ENCODE measurements at places on chromosomes 5 and 9.

- no peak for DNase-seq
Measured at GRCh38 chr9:86594724-86595123, 240.5 kb upstream of the TUT7 start.

- peak; percentile 7 for DNase-seq
Measured at GRCh38 chr5:77367741-77368140, 124.4 kb downstream of the WDR41 start.

DNA sequence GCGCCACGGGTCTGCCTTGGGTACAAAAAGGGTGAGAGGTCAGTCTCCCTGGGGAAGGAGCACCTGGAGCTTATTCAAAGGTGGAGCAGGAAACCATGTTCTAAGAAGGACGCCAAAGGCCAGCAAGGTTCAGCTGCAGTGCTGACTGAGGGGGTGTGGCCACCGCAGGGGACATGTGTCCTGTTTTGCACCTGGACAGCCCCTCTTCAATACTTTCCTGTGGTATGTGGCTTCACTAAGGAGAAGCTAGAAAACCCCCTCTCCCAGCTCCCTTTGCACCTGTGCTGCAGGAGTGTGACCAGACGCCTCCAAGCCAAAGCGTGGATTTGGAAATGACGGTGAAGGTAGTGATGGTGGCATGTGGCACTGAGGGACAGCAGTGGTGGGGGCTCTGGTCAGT lies 23.6 kb downstream of the TRIM14 start:
- no peak for DNase-seq

DNA sequence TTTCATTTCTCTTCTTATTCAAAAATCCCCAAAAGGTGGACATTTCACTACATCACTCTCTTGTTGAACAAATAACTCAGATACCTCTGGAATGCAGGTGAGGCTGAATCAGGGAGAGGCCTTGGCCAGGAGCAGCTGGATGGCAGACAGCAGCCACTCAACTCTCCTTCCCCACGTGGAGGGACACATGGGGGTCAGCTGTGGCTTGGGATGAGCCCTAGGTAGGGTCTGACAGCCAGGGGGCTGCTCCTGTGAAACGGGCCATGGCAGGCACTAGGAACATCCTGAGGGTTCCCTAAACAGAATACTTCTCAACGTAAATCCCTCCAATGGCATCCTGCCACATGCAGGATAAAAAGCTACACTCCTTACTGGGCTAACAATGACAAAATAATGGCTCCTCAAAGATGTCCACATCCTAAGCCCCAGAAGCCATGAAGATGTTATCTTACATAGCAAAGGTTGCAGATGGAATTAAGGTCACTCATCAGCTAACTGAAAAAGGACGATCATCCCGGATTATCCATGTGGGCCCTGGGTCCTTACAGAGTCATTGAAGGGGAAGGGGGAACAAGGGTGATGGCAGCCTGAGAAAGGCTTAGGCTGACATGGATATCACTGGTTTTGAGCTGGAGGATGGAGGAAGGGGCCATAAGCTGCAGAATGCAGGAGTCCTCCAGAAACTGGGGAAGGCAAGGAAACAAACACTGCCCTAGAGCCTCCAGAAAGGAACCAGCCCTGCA lies 31.4 kb upstream of the S1PR3 start:
- DNase-seq = no peak

DNA sequence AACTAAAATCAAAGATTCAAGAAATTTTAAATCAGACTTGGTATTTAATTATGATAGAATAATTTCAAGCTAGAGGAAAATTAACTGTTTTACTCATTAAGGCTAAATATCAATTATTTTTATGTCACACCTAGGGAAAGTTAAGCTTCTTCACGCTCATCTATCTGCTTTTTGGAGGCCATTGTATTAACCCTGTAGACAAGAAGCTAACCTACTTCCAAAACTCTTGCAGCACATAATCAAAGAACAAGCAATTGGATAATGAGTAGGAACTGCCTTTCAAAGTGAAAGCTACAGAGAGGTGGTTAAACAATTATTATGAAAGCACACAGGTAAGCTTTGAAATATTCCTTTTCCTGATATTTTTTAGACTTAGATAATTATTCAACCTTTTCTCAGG lies 6.7 kb downstream of the EBF1 start:
- DNase-seq = no peak

GRCh38 chr9:79329861-79330260 lies 241.9 kb upstream of the TLE4 start:
- DNase-seq = no peak

GRCh38 chr5:179451114-179451827 lies 99.1 kb upstream of the RUFY1 start:
- DNase-seq = no peak

- no peak for DNase-seq
Measured at GRCh38 chr5:138033907-138034306, 1.0 kb upstream of the FAM13B start.

DNA sequence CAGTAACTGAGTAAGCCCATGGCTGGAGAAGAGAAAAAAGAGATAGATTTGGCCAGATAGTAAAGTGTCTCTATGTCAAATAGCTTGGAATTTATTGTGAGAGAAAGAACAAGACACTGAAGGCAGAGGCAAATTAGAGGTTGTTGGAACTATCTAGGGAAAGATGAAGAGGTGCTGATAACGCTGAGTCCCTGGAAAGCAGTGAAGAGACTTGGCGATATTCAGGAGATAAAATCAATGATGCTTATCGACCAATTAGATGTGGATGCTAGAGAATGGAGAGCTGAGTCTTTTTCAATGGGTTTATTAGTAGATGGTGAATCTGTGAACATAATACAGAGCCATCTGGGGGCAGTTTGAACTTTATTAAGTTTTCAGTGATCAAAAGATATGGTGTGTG lies 48.6 kb upstream of the GABRA1 start:
- DNase-seq = no peak

DNA sequence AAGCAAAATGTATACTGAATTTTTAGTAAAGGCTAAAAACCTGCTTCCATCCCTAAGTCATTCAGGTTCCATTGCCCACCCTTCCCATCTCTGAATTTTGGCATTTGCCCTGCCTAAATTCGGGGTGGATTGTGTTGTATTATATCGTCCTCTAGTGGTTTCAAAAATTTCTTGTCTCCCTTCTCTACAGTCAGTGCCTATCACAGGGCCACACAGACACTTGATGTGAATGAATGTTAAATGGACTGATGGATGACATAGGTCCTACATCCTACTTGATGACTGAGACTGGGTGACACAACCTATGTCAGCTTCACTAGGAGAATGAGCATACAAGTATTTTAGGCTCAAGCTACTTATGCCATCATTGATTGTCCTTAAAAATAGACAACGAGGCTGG lies 45.6 kb upstream of the SLC30A5 start:
- DNase-seq = no peak

GRCh38 chr9:113913426-113914195 lies 37.5 kb downstream of the ZNF618 start:
- DNase-seq = no peak

- DNase-seq = no peak
Measured at GRCh38 chr9:87567001-87567400, 69.3 kb downstream of the DAPK1 start.

GRCh38 chr5:87002485-87002884 lies 265.2 kb upstream of the RASA1 start:
- DNase-seq = no peak

- no peak for DNase-seq
Measured at GRCh38 chr9:105067895-105068580, 140.1 kb upstream of the ABCA1 start.

- peak; percentile 65 for DNase-seq
Measured at GRCh38 chr5:10987925-10988504, 227.0 kb upstream of the DAP start.

- DNase-seq = no peak
Measured at GRCh38 chr5:124639095-124639665, 107.3 kb downstream of the ZNF608 start.

DNA sequence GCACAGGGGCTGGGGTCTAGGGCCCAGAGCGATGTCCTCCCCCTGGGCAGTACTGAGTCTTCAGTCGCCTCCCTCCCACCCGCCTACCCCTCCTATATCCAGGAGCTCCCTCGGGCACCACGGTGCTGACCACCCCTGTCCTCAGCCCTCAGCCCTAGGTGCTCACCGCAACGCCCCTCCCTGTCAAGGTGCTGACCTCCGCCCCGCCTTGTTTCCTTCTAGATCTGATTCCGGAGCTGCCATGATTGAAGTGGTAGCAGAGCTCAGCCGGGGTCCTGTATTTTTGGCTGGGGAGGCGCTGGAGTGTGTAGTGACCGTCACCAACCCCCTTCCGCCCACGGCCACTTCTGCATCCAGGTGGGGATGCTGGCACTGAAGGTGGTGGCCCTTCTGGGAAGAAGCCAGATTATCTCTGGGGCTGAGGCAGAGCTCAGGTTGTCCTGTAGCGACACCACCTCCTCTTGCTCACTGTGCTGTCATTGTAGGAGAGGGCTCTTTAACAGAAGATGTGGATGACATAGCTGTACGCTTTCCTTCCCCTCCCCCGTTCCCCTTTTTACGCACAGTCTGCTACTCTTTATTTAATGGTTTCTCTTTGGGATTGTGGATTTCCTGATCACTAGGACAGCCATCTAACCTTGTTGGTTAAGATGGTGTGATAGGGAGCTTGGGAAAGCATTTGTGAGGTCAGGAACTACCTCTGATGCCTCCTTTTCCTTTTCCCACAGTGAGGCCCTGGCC lies 598 bp downstream of the RGP1 start:
- DNase-seq = no peak

DNA sequence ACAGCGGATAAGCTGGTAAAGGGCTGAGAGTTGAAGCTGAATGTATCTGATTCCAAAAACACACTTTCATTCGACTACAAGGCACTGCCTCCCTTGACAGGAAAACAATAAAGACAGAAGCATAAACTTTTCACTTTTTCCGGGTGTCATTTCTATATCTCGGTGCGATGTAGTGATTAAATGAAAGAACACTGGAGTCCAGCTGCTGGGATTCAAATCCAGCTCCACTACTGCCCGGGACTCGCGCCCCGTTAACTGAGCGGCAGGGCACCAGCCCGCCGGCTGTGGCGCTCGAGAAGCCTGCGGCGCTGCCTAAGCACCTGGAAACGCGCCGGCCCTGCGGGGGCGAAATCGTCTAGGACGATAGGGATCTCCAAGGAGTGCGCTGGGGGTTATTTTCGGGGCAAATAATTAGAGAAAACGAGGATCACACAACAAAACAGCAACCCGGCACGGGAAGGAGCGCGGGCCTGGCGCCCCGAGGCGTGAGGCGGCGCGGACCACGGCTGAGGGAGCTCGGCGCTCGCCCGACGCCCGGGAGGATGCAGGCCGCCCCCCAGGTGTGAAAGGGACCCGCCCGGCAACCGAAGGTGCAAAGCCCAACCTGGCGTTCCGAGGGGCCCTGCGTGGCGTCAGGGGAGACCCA lies 837 bp downstream of the UIMC1 start:
- DNase-seq = peak; percentile 55

DNA sequence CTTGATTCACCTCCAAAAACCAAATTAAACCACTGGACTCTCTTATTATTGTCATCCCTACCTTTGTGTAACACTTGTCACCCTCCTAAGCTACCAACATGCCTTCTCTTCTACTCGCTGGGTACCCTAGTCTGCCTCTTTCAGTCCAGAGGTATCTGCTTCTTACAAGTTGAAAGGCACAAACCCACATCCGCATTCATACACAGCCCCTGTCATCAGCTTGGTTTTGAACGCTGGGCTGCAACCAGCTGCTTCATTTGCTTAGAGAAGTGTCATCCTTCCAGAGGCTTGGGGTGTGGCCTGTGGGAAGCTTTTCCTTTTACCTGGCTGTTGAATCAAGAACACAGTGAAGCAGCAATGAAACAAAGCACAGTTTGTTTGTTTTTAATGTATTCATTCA lies 138.8 kb upstream of the WWC1 start:
- DNase-seq = no peak

GRCh38 chr9:124831642-124832364 lies 21.5 kb upstream of the WDR38 start:
- DNase-seq = no peak

GRCh38 chr5:80739496-80739895 lies 84.7 kb upstream of the DHFR start:
- no peak for DNase-seq

GRCh38 chr9:89815061-89815902 lies 210.5 kb downstream of the GADD45G start:
- no peak for DNase-seq

GRCh38 chr5:139681466-139681865 lies 33.3 kb downstream of the CXXC5 start:
- no peak for DNase-seq

DNA sequence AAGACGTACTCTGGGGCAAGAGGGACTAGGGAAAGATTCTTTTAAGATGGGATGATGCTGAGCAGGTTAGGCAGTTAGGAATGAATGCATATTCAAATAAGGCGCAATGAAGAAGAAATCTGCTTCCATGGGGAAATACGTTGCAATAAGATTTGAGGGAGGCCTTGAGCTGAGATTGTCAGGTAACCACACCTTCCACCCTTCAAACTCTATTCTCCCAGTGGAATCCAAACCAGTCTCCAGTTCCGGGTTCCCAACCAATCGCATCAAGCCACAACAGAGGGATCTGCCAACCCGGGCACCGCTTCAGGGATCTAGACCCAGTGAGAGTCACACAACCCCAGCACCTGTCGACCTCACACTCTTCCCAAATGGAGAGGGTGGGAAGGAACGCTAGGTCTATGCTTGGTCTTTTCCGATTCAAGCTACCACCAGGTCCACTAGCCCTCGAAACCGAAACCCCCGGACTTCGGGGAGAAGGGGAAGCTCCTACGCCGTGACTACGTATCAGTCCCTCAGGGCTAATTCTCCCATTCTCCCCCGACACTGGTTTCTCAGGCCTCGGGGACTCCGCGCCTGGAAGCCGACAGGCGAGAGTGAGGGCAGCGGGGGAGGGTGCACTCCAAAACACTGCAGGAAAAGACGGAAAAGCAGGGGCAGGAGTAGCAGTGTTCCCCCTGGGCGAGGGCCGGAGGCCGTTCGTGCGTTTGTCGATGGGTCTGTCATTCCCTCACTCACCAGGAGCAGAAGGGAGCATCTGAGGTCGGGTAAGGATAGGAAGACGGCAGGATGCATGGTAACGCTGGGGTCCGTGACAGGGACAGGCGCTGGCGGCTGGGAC lies 534 bp downstream of the ERP44 start:
- no peak for DNase-seq

- DNase-seq = no peak
Measured at GRCh38 chr9:12643686-12644085, 49.5 kb upstream of the TYRP1 start.

- no peak for DNase-seq
Measured at GRCh38 chr5:69454460-69455249, 37.9 kb upstream of the OCLN start.

DNA sequence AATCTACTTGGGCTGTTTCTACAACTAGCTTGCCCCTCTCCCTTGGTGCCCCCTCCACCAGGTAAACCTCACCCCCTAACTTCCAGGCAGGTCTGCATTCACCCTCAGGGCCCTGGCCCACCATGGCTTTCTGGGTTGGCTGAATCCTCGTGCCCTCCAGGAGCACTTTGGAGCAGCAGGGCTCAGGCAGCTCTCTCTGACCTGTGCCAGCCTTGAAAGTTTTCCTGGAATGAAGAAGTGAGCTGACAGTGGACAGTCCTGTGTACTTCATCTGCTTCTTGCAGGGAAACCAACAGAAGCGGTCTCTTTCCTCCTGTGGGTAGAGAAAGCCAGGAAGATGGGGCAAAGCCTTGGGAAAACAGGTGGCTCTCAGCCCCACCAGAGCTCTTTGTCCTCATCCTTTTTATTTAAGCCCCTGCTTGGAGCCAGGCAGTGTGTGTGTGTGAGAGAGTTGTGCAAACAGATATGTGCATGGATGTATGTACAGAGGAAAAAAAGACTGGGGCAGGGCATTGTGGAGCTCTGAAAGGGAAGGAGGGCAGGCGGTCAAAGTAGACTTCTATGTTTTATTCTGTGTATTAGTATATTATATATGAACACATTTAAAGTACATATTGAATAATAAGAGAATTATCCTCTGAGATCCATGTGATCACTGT lies 62.3 kb upstream of the SPRY4 start:
- no peak for DNase-seq
